ENCODE measurements at places on chromosomes 7 and 10. TPM values are rescaled to one million over a fixed set of nuclear protein-coding genes. Genes with fewer than 3 reads are reported as not detected.

GRCh38 chr10:26291721-26292480, 75.3 kb downstream of the GAD2 start:
- DNase-seq = no peak

GRCh38 chr10:72753760-72754231, 61.9 kb downstream of the MCU start:
- no peak for DNase-seq

DNA sequence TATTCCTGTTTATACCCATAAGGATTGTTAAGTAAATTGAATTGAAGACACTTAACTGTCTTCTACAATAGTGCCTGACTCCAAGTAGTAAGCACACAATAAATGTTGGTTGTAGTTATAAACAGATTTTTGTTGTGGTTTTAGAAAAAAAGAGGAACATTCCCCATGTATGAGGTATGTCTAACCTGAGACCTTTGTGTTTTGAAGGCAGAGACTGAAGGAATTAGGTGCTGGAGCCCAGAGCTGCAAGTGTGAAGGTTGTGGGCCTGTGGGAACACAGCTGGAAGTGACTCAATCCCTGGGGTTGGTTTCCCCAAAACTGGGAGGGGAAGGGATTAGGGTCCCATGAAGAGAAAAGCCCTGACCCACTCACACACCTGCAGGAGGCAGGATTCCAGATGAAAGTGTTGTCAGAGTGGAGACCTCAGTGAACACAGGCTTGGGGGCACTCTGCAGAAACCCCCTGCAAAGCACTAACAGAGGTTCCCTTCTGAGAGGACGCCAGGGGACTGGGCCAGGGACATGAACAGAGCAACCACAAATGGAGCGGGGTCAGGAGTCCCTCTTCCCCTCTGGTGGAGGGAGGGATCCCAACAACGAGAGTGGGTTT, 265.1 kb upstream of the KLF14 start:
- DNase-seq = no peak

DNA sequence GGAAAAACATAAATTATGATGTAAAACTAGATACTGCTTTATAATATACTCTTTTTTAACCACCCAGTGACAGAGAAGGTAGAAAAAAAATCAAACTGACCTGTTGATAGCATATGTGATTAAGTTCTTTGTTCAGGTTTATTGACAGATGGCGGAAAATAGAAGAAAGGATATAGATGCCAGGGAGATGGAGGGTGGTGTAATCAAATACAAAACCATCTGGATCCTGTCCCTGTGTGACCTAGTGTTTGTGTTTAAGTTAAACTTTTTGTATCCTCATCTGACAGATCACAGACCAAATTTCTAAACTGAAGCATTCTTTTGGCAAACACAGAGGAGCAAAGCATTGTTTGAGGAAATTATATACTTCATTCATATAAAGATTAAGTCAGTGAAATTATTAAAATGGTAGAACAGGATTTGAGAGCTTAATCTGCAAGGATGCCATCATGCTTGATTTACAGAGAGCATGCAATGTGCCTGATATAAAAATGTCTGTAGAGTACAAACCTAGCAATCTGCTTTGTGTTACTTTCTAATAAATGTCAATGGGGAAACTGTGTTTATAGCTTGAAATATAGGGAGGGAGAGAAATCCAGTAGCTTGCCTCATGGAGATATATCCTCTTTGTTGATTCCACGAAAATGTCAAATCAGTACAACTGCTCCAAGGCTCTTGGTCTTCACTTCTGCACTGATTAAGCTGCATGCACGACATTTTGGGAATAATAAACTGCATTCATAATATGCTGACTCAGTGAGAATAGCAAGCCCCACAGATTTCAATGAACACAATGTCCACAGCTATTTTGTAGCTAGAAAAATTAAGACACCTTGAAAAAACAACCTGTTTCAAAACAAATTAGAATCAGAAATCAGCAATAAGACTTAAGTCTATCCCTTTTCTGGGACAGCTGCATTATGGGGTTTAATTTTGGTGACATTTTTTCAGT, 39.0 kb downstream of the SEM1 start:
- DNase-seq = no peak

DNA sequence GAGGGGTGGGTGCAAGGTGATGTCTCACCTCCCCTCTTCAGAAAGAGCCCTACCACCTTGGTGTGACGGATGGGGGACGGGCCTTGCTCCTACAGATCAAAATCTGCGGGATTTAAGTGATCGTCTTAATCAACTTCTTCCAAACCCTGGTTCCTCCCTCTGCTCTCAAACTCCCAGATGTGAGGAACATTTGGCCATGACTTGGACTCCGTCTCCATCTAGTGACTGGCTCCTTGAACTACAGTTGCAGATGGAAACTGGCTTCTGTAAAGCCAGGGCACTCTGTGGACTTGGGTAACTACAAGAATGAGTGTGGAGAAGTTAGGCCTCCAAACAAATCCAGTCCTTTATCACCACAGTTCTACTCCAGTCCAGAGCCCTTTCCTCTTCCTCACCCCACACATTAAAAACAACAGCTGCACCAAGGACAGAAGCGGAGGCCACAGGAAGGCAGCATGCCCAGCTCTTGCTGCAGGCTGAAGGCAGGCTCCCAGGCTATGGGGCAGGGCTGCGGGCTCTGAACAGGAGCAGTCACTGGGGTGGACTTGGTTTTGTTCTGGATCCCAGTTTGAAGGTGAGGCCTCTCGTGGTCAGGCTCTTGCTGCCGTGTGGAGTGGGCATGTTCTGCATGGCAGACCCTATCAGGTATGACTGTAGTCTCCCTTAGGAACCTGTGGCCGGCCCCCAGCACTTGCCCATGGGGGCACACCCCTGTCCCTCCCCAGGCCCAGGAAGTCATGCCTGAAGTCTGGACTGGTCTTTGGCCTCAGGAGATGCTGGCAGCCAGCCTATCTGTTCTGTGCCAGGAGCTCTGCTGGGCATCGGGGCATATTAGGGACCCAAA, 79.4 kb downstream of the VWC2 start:
- DNase-seq = no peak

- DNase-seq = no peak
Measured at GRCh38 chr7:146728611-146729010, 612.0 kb downstream of the CNTNAP2 start.

DNA sequence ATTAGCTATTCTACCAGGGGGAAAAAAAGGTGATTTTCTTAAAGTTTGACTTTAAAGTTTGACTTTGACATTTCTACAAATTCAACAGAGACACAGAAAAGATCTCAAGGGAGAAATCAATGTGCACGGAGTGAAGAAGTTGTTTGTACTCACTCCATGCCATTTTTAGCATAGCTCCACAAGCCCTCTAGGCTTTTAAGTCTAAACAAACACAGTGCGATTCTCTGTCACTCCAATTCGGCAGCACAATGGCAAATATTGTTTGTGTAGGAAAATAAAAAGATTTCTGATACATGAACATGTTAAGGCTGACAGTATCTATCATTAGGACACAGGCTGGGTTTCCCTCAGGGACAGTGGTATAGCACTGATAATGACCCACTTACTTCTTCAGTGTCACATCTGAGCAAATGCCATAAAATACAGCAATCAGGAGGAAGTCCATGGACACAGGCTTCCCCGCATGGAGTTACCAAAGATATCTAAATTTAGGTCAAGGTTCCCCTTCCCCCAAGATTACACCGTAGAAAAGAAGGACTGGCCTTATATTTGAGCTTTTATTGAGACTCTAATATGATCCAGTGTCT, 28.0 kb downstream of the GSAP start:
- no peak for DNase-seq

DNA sequence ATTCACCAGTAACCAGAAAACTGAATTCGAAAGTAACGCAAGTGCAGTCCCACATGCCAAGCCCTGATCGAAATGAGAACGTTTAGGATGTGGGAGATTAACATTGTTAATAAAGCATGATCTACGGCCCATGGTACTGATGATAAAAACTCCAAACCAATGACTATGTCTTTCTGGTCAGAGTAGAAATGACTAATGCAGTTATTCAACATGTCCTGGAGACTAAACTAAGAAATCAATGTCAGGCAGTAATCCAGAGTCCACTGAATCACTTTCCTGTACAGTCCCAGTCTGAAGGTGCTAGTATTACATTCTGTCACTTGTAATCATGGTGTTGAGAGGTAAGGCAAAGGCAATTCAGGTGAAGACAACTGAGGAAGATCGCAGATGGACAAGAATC, 14.4 kb downstream of the NPSR1 start:
- no peak for DNase-seq

- peak; percentile 89 for DNase-seq
Measured at GRCh38 chr10:58513188-58514110, 777 bp downstream of the BICC1 start.

DNA sequence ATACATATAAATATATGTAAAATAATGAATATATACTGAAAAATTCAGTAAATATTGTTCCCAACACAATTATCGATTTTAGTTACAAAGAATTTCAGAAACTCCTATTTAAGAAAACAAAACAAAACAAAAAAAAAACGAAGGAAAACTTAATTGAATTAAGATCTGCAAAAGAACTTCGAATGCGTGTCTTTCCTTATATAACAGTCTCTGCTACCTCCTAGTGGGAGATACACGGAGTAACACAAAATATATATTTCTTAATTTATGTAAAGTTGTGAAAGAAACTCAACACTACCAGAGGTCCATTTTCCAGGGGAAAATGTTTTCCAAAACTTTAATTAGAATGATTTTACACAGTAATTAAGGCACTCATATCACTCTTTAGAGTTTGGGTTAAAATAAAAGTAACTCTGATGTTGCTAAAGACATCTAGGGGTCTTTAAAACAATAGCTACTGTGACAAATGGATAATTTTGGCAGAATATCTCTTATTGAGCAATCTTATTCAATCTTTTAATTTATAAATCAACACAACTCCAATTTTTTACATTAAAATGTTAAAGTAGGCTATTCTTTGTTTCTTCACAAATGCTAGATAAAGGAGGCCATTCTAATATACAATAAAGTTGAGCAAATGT, 41.6 kb downstream of the NEBL start:
- DNase-seq = no peak

GRCh38 chr10:70158113-70158512, 11.6 kb upstream of the TYSND1 start:
- DNase-seq = no peak

Gene PTN
- 10.3 TPM for total RNA-seq

Gene TRPV5
- total RNA-seq = not detected

Gene NPY4R
- not detected for total RNA-seq

Gene NACAD
- total RNA-seq = 6.2 TPM

Gene C10orf53
- not detected for total RNA-seq

Gene PNLIPRP3
- not detected for total RNA-seq

Gene LRRD1
- total RNA-seq = not detected

Gene MYL7
- not detected for total RNA-seq

Gene WNT8B
- not detected for total RNA-seq

All from mesenteric fat pad (tissue), 1 donor.